ENCODE measurements at places on chromosomes 5 and 9.

DNA sequence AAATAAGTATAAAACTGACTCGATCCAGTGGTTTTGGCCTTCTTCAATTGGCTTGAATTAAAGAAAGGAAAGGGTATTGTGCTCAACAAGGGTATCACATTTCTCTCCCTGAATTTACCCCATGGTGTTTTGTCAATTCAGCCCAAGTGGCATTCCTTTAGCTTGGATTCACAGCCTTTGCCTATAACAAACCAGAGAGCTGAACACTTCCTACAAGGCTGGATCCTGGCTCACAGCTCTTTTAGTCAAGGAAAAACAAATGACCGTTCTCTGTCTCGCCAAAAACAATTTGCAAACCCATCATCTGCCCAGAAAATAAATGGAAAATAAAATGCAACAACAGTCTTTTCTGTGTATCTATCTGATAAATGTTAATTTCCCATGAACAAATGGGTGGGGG, 5.7 kb downstream of the ZNF366 start:
- H3K4me3 ChIP-seq, result no peak overlapping the region
- H3K27ac ChIP-seq, result no peak overlapping the region
- H3K27me3 ChIP-seq, result no peaks in the 10 kb centered on the region

GRCh38 chr9:69549310-69550202, 122.6 kb downstream of the APBA1 start:
- H3K4me3 ChIP-seq, result no peak overlapping the region
- H3K4me1 ChIP-seq, result no peaks in the 10 kb centered on the region
- no peak overlapping the region for H3K27ac ChIP-seq
- H3K36me3 ChIP-seq, result no peaks in the 10 kb centered on the region

GRCh38 chr9:107430071-107430470, 59.5 kb downstream of the KLF4 start:
- no peak overlapping the region for H3K27ac ChIP-seq
- no peak for DNase-seq
- H3K4me1 ChIP-seq, result peaks cover 1% of the 10 kb centered on the region
- no peaks in the 10 kb centered on the region for H3K27me3 ChIP-seq
- H3K4me3 ChIP-seq, result no peak overlapping the region
- no peaks in the 10 kb centered on the region for H3K36me3 ChIP-seq

DNA sequence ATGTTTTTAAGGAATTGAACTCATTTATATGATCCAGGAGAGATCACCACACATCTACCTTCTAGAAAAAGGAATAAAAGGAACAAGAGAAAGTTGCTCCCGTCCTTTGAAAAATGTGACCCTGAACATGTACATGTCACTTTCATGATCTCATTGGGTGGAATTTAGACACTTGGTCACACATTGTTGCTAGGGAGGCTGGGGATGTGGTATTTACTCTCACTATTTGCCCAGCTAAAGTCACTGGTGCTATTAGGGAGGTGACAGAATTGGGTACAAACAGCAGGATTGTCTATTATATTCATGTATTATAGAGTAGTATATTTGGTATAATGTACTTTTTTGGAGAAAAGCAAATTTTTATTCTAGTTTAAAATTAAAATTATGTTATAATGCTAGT, 2.1 kb upstream of the CDH10 start:
- H3K4me1 ChIP-seq, result no peaks in the 10 kb centered on the region
- no peak overlapping the region for H3K4me3 ChIP-seq
- H3K27me3 ChIP-seq, result no peaks in the 10 kb centered on the region
- DNase-seq, result no peak
- no peak overlapping the region for H3K27ac ChIP-seq

- no peak for DNase-seq
- no peaks in the 10 kb centered on the region for H3K4me1 ChIP-seq
- H3K4me3 ChIP-seq, result no peak overlapping the region
- H3K27ac ChIP-seq, result no peak overlapping the region
These were observed 71.0 kb downstream of the FER start for GRCh38 chr5:108818613-108819272.

DNA sequence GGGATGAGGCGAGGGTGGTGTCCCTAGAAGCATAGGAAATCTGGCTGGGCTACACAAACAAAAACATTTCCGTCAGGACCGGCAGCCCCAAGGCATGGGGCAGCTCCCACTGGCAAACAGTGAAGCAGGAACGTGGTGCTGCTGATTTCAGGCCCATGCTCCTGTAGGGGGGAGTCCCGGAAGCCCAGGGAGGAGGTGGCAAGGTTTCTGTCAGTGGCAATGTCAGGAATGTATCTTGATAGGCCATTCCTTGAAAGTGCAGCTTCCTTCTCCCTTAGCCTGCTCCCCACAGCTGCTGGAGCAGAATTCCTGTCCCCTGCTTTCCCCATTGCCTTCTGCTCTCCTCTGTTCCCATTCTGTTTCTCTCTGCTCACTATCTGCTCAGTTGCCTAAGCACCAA, 42.4 kb downstream of the MRRF start:
- DNase-seq, result no peak
- H3K36me3 ChIP-seq, result peaks cover 23% of the 10 kb centered on the region
- H3K27ac ChIP-seq, result no peak overlapping the region

GRCh38 chr5:80623999-80624398, 30.5 kb upstream of the MSH3 start:
- DNase-seq, result no peak
- H3K4me1 ChIP-seq, result no peaks in the 10 kb centered on the region
- no peak overlapping the region for H3K27ac ChIP-seq
- H3K27me3 ChIP-seq, result no peaks in the 10 kb centered on the region

GRCh38 chr9:83583151-83584014, 39.6 kb upstream of the IDNK start:
- no peaks in the 10 kb centered on the region for H3K27me3 ChIP-seq
- H3K36me3 ChIP-seq, result no peaks in the 10 kb centered on the region
- H3K4me3 ChIP-seq, result no peak overlapping the region
- H3K27ac ChIP-seq, result no peak overlapping the region

DNA sequence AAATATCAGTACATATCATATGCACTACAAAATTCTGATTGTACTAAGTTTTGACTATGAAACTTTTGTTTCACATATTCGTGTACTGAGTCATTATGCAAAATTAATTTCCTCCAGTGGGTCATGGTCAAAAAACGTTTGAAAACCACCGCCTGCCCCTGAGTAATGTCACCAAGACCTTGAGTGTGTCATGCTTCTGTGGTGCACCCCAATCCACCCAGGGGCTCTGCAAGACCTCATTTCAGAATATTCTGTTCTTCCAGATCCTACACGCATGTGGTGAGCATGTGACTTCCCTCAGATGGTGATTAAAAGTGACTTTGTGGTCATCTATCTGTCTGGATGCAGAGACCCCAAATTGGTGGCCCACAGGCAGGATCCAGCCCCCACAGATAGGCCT, 31.0 kb downstream of the ABLIM3 start:
- H3K4me1 ChIP-seq, result no peaks in the 10 kb centered on the region
- no peak overlapping the region for H3K4me3 ChIP-seq
- H3K36me3 ChIP-seq, result no peaks in the 10 kb centered on the region

GRCh38 chr9:133477992-133478850, 678 bp downstream of the SLC2A6 start:
- H3K4me1 ChIP-seq, result peaks cover 14% of the 10 kb centered on the region
- peak overlapping the region; percentile 21 for H3K27ac ChIP-seq
- no peaks in the 10 kb centered on the region for H3K36me3 ChIP-seq
- peak overlapping the region; percentile 55 for H3K4me3 ChIP-seq
- H3K27me3 ChIP-seq, result no peaks in the 10 kb centered on the region

DNA sequence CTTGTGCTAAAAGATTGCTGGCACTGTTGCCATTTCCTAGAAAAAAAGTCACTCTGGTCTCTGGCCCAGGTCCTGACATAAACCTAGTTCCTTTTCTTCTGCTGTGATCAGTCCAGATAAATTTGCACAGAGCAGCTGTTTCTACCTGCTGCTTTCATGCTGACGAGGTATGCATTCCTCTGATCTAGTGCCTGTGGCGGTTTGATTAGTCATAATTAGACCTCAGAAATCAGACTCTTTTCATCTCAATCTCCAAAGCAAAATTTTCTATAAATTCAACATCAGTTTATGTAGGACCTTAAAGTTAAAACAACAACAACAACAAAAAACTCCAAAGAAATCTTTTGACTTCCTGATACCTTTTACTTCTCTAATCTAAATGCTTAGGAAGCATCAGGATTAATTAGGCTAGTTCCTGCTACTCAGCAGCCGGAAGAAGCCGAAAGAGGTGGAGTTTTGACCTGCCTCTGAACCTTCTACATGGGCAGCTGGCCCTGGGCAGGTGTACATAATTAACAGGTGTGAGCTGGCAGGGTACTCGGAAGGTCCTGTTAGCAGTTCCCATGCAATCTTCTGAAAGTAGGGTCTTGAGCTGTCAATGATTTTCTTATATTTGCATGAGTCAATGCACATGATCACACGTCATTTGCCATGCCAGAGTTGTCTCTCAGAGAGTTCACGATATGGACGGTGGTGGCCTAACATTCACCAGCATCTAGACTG, 83.3 kb upstream of the CCDC112 start:
- H3K36me3 ChIP-seq, result no peaks in the 10 kb centered on the region
- no peaks in the 10 kb centered on the region for H3K27me3 ChIP-seq
- no peaks in the 10 kb centered on the region for H3K4me1 ChIP-seq
- H3K4me3 ChIP-seq, result no peak overlapping the region
- no peak for DNase-seq

DNA sequence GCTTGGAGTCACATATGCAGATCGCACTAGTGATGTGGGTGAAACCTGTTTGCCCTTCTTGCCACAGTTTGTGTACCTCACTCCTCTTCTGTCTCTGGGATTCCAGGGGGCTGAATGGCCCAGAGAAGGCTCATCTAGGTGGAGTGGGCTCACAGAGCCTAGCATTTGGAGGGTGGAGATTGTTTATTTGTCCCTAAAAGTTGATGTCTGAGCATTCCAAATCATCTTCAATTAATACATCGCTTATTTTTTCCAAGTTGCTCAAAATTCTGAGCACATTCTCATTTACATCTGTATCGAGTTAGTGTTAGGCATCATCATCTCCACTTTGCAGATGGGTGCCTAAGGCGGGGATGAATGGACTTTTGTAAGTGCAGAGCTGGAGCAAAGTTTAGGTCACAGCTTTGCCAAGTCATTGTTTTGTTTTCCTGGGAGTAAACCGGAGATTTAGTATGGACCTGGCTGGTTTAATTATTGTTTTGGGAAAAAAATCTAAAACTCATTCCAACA, 2.0 kb downstream of the ABL1 start:
- no peaks in the 10 kb centered on the region for H3K4me1 ChIP-seq
- no peak overlapping the region for H3K27ac ChIP-seq
- H3K36me3 ChIP-seq, result no peaks in the 10 kb centered on the region
- H3K4me3 ChIP-seq, result no peak overlapping the region
- H3K27me3 ChIP-seq, result no peaks in the 10 kb centered on the region

GRCh38 chr9:93132946-93133680, 938 bp downstream of the NINJ1 start:
- peak overlapping the region; percentile 94 for H3K4me3 ChIP-seq
- H3K27ac ChIP-seq, result peak overlapping the region; percentile 98
- no peaks in the 10 kb centered on the region for H3K27me3 ChIP-seq
- H3K4me1 ChIP-seq, result peaks cover 33% of the 10 kb centered on the region
- H3K36me3 ChIP-seq, result no peaks in the 10 kb centered on the region

DNA sequence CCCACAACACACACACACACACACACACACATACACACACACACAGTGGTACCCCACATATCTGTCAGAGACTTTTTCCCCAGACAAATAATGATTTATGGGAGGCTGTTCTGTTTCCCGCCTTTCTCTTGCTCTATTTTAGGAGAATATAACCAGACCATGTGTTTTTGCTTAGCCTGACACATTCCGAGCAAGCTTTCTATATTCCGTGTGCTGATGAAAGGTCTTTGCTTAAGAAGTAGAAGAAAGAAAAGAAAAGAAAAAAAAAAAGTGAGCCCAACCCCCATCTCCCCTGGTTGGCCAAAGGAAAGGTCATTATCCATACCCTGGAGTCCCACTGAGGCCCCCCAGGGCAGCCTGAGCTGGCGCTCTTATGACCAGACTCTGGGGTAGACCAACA, 338.6 kb downstream of the SLIT3 start:
- H3K4me1 ChIP-seq, result no peaks in the 10 kb centered on the region
- no peak overlapping the region for H3K4me3 ChIP-seq
- no peaks in the 10 kb centered on the region for H3K36me3 ChIP-seq

- H3K27ac ChIP-seq, result no peak overlapping the region
- DNase-seq, result no peak
- no peak overlapping the region for H3K4me3 ChIP-seq
- H3K36me3 ChIP-seq, result no peaks in the 10 kb centered on the region
- H3K4me1 ChIP-seq, result no peaks in the 10 kb centered on the region
- no peaks in the 10 kb centered on the region for H3K27me3 ChIP-seq
These were observed 88.2 kb upstream of the KLF9 start for GRCh38 chr9:70502690-70503089.

- no peaks in the 10 kb centered on the region for H3K4me1 ChIP-seq
- no peaks in the 10 kb centered on the region for H3K27me3 ChIP-seq
- no peak overlapping the region for H3K4me3 ChIP-seq
- no peak overlapping the region for H3K27ac ChIP-seq
- DNase-seq, result no peak
These were observed 61.5 kb downstream of the LNPEP start for GRCh38 chr5:96997265-96997859.

DNA sequence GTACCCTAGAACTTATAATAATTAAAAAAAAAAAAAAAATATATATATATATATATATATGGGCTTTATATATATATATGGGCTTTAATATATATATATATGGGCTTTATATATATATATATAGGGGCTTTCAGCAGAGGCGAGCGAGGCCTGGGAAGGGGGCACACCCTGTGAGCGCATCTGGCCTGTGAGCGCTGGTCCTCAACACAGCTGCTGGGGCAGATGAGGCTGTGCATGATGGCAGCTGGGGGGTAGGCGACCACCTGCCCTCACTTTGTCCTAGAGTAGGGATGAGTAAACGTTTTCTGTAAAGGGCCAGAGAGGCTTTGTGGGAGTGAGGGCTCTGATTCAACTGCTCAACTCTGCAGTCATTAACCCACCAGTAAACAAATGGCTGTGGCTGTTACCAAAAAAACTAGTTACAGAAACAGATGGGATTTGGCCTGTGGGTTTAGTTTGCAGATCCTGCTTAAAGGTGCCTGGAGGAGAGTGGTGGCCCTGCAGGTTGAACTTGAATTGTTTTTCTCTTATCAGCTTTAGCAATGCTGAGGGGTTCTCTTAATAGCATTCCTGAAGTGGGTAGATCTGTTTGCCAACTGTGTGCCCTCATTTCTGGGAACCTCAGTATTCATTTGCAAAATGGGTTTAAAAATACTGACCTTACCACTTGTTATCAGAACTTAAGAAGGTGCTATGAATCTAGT, 88.1 kb upstream of the EPB41L4B start:
- no peak overlapping the region for H3K4me3 ChIP-seq
- no peaks in the 10 kb centered on the region for H3K27me3 ChIP-seq
- H3K4me1 ChIP-seq, result no peaks in the 10 kb centered on the region
- no peak for DNase-seq
- H3K36me3 ChIP-seq, result no peaks in the 10 kb centered on the region

- DNase-seq, result no peak
- H3K4me3 ChIP-seq, result no peak overlapping the region
- no peaks in the 10 kb centered on the region for H3K4me1 ChIP-seq
- H3K27ac ChIP-seq, result no peak overlapping the region
These were observed 29.2 kb upstream of the ARHGEF28 start for GRCh38 chr5:73596705-73597328.

GRCh38 chr5:126464016-126464415, 40.8 kb downstream of the GRAMD2B start:
- no peak overlapping the region for H3K27ac ChIP-seq
- H3K4me3 ChIP-seq, result no peak overlapping the region
- no peaks in the 10 kb centered on the region for H3K36me3 ChIP-seq
- no peaks in the 10 kb centered on the region for H3K4me1 ChIP-seq

- no peaks in the 10 kb centered on the region for H3K27me3 ChIP-seq
- DNase-seq, result no peak
- no peak overlapping the region for H3K4me3 ChIP-seq
- no peaks in the 10 kb centered on the region for H3K36me3 ChIP-seq
- H3K4me1 ChIP-seq, result no peaks in the 10 kb centered on the region
These were observed 120.8 kb upstream of the SLC27A6 start for GRCh38 chr5:128844354-128844923.

Data from effector memory CD4-positive, alpha-beta T cell (primary cell).